ENCODE measurements at places on chromosomes 12 and 14.

DNA sequence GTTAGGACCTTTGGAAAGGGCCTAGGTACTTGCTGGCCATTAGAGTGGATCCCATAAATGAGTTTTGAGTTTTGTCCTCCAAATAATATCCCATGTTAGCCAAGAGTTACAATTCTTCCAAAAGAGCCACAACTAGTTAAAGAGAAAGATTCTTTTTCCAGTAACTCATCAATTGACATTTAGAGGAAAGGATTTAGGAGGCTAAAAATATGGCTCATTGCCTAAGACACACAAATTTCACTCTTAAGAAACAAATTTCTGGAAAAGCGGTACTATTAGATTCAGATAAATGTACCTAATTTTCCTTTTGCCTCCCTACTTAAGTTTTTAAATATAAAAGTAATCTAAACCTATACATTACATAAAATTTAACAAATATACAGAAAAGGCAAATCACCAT is 21.3 kb downstream of the DACT1 start:
- DNase-seq, result no peak

- no peak for DNase-seq
These were observed 22.4 kb downstream of the ENTPD5 start for GRCh38 chr14:73996731-73997107.

DNA sequence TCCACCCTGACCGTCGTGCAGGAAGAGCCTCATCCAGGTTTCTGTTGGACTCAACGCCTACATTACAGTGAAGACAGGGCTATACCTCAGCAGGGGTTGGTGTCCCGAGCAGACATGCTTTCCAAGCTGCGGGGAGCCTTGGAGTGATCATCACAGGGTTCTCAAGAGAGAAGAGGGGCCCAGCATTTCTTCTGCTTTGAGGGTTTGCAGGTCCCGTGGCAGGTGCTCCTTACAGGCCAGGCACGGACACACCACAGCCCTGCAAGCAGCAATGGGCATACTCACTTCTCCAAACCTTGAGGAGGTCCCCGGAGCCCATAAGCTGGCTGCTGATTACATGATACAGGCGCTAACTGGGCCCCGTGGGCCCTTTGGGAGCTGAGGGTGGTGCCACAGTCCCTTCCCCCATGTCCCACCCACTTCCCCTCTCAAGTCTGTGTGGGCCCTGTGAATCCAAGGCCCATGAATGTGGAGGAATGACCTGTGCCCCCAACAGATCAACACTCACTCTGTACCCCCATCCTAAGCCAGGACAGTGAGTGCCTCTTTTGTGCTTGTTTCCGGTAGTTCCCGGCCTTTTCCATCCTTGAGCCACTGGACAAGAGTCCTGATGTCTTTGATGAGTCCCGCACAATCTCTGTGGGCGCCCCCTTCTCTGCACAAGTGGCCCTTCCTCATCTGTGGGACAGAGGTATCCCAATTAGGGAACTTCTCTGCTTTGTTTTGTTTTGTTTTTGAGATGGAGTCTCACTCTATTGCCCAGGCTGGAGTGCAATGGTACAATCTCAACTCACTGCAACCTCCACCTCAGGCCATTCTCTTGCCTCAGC is 1.1 kb downstream of the AQP2 start:
- no peak for DNase-seq

- DNase-seq, result peak; percentile 33
These were observed 36.3 kb upstream of the SINHCAF start for GRCh38 chr12:31362115-31362758.

DNA sequence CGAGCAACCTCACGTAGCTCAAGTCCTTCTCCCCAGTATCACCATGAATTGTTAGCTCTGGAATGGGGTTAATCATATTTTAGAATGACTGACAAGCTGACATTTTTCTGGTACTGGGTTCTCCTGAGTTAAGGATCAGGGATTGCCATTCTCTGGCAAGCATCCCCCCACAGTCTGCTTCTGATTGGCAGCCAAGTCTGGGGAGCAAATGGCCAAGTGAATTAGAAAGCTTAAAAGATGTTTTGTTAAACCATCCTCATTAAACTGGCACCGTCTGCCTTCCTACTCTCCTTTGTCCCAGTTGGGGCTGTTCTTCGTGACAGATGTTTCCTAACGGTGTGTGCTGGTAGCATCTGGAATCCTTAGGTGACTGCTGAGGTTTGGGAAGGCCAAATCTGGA is 17.2 kb upstream of the CISTR start:
- no peak for DNase-seq

DNA sequence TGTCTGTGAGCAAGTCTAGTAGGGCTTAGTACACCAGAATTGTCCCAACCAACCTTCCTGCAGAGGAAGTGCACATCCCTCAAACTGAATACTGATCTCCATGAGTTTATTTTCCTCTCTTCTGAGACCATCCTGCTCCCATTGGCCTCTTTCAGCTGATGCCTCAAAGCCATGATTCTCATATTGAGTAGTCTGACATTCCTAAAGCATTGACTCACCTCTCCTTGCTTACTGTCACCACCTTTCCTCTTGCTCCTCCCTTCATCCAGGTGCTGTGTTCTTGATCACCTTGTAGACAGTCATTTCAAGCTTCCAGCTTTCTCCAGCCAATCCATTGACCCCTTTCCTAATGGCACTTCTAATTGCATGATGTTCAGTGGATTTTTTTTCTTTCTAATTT is 583.7 kb upstream of the USP15 start:
- DNase-seq, result no peak

DNA sequence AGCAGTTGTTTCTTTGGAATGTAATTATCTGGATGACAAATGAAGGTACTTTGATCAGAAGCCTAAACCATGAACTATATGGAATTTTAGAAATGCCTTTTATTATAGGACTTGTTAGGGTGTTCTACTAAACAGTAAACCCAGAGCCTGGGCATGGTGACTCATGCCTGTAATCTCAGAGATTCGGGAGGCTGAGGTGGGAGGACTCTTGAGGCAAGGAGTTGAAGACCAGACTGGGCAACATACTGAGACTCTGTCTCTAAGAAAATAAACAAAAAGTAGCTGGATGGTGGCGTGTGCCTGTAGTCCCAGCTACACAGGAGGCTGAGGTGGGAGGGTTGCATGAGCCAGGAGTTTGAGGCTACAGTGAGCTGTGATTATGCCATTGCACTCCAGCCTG is 23.9 kb downstream of the PALS1 start:
- no peak for DNase-seq

- DNase-seq, result peak; percentile 9
These were observed 431.3 kb downstream of the NPAS3 start for GRCh38 chr14:33369972-33370371.

GRCh38 chr12:18752280-18752920 is 14.5 kb downstream of the CAPZA3 start:
- no peak for DNase-seq

DNA sequence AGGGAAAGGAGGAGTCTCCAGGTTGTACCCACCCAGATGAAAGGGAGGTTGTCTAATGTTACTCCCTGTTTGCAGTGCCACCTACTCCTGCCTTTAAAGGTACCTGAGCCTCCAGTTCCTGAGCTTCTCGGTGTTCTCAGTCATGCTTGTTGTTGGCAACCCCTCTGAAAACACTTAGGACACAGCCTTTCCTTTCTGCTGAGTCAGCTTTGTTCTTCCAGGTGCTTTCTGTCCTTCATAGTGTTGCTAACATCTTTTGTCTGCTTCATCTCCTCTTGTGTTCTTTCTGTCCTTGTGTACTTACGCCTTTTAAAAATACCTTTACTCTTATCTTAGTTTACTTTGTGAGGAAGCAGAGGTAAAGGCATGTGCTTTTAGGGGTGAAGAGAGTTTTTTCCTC is 97.0 kb upstream of the NEDD1 start:
- DNase-seq, result no peak

- DNase-seq, result no peak
These were observed 24.8 kb downstream of the CHD8 start for GRCh38 chr14:21431126-21431525.

DNA sequence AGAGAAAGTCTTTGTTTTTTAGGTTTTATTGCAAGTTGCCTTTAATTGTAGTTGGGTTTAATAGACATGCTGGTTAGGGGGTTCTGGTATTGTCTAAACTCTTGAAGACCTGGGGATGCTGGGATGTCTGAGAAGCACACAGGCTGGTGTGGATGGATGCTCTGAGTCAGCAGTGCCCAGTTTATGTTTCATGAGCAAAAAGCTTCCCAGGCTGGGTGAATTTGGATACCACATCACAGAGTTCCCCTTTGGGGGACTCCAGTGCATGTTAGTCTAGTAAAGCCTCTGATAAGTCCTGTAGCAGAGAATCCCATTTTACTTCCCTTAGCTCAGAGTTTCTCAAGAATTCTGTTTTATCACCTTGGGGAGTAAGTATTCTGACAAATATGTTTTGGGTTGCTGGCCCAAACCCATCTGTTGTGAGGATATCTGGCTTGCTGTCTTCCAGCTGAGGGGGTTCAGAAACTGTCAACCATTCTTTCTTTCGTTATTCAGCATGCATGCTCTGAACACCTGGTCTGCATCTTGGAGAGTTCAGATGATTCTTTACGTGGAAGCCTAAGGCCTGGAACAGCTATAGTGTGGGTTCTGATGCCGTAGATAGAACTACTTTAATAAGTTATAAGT is 509.1 kb downstream of the VRK1 start:
- DNase-seq, result no peak
